ENCODE measurements at places on chromosomes 1 and 21.

DNA sequence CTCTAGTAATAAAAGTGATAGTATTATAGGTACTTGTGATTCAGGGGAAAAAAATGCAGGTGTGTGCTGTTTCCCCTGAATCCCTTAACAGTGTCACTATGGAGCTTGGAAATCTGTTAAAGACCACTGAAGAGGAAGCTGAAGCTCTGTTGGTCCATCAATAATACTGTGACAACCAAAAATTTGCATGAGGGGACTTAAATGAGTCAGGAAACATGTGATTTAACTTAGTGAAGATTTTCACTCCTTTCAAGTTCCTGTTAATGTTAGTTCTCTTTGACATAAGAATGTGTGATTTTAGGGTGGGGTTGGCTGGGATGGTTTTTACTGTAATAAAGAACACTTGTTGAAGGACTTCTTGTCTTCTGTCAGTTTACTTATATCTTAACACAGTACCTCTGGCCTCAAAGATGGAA lies 32.0 kb downstream of the VANGL2 start:
- no peak for DNase-seq

DNA sequence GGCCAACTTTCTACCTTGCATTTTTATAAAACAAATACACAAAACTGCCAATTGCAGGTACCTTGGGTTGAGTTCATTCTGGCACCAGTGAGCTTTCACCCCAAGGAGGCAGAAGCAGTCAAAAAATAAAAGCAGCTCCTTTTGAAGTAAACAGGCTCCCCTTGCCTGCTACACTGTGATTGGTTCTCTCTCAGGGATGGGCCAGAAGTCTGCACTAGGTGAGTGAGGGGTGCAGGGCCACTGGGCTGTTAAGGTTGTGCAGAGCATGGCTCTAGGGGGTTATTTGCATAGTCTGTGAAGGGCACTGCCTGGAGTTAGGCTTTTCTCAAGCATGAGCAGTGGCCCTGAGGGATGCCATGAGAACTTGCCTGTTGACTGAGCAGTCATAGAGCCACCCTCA lies 39.1 kb downstream of the AKNAD1 start:
- DNase-seq: no peak

GRCh38 chr1:94093996-94094395 lies 27.0 kb downstream of the ABCA4 start:
- no peak for DNase-seq

GRCh38 chr1:20282533-20282932 lies 8.1 kb upstream of the VWA5B1 start:
- DNase-seq: no peak

DNA sequence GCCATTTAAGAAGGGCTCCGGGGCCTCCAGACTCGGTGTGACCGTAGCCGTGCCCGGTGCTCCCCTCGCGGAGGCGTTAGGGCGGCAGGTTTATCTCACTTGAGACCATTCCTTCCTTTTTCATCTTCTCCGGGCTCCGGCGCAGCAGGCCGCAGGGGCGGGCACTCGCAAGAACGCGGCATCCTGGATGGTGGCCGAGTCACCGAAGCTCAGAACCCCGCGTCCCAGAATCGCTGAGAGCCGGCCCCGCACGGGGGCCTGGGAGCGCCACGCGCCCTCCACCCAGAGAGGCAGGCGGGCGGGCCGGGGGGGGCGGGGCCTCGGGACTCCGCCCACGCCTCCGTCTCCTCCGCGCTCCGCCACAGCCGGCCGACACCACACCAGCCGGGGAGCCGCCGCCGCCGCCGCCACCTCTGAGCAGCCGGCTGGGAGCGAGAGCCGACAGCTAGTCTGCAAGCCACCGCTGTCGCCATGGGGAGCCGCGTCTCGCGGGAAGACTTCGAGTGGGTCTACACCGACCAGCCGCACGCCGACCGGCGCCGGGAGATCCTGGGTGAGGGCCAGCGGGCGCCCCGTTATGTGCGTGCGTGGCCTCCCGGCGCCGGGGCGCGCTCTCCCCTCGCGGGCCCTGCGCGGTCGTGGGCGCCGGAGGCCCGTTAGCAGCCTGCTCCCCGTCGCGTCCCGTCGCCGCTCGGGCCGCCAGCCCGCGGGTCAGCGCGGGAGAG lies at the start of gene DEGS1:
DEGS1 (plus strand) TSS at position 375 of the 725 bp plus-strand sequence; CDS start at position 472, 97 bp downstream.
- DNase-seq: no peak

DNA sequence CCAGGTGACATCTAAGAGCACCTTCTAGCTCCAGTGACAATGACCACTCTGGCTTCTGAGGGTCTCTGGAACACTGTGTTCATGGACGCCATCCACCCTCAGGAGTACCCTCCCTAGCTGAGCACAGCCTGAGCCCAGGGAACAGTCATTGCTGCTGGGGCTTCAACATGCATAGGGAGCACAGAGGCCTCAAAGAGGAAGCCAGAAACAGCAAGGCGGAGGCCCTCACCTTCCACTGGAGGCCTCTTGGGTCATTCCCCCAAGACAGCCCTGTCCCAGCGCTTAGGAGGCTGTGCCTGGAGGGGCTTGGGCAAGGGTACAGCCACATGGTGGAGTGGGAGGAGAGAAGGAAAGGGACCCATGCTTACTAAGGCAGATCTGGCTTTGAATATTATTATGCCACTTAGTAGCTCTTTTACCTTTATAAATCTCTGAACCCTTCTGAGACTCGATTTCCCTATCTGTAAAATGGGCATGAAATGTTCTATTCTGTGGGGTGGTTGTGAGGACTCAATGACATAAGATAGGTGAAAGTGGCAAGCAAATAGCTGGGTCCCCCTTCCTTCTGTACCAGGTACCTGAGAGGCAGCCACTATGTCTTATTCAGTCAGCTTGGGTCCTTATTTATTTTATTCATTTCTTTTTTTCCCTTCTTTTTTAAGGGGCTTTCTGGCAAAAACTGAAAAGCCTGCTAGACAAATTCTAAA lies 32.8 kb downstream of the PTAFR start:
- DNase-seq: no peak

DNA sequence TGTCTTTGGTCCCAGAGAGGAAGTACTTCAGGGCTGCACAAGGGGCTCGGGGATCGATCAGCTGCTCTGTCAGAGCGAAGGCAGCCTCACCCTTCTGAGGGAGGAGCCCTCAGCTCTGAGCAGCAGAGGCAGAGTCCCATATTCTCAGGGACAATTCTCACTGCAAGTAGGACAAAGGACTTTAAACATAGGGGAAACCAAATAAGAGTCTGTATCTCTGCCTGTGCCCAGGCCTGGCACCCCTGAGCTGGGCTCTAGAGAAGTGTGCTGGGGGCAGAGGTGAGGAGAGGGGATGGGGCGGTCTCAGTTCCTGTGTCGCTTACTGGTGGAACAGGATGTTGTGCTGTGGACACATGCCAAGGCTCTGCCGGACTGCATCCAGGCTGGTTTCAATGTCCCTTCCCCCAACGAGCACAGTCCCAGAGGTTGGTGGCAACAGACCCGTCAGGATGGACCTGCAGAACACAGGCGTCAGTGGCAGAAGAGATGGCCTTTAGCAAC lies 76.6 kb downstream of the ABCA4 start:
- DNase-seq: no peak

DNA sequence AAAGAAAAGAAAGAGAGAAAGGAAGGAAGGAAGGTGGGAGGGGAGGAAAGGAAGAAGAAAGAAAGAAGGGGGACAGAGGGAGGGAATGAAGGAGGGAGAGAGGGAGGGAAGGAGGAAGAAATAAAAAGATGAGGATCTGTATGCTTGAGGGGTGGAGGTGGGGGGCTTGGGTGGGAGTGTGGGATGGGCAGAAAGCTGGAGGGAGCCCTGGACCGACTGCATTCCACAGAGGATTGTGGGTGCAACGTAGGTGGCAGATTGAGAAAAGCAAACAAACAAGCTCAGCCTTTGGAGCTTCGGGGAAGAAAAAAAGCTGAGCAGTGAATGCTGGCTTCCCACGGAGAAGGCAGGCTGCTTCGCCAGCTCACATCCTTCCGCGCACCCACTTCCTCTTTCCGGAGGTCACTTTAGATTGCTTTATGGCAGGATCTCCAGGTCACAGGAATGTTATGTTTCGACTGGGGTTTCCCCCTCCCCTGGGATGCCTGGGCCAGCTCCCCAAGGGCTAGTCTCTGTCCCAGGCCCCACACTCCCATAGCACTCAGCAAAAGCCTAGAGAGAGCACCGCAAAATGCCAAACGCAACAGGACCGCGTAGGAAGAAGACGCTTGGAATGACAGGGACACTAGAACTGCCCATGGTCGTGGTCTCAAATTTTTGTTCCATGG lies 20.7 kb upstream of the LGALS8 start:
- no peak for DNase-seq

DNA sequence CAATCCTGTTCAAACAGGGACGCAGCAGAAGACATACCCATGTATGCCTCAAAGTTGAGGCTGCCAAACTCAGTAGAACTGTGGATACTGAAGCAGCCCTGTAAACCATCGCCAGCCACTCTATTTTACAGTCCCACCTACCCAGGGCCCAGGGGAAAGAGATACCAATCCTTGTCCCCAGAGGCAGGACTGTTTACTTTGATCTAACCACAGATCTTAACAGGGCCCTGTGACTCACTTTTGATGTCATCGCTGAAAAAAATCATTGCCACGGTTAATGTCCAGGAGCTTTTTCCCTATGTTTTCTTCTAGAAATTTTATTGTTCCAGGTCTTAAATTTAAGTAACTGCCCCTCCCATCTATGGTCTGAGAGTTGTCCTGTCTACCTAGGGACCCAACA lies 538.4 kb upstream of the NCAM2 start:
- DNase-seq: no peak

Data from fibroblast of the conjunctiva (primary cell).